ENCODE measurements at places on chromosomes 3 and 15.

GRCh38 chr15:76321171-76321570 is 9.9 kb upstream of the ETFA start:
- DNase-seq, result no peak

DNA sequence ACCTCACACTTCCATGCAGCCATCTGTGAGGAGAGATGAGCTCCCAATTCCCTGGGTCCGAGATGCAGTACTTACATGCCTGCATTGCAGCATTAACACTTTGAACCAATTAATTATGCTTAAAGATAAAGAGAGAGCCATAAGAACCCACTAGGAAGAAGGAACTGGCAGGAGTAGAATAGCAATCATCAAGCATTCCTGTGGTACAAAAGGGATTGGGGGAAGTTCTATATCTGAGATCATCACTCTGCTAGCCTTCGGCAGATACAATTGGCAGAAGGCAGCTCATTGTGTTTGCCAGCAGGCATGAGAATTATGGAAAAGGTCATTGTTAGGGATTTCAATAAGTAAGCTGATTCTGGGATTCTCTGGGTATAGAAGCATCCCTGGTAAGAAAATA is 891.4 kb downstream of the NTRK3 start:
- DNase-seq, result no peak

GRCh38 chr3:93988283-93988682 is 8.3 kb downstream of the ARL13B start:
- no peak for DNase-seq

- peak; percentile 63 for DNase-seq
Observed at GRCh38 chr15:49831206-49831965, 210.5 kb downstream of the DTWD1 start.

DNA sequence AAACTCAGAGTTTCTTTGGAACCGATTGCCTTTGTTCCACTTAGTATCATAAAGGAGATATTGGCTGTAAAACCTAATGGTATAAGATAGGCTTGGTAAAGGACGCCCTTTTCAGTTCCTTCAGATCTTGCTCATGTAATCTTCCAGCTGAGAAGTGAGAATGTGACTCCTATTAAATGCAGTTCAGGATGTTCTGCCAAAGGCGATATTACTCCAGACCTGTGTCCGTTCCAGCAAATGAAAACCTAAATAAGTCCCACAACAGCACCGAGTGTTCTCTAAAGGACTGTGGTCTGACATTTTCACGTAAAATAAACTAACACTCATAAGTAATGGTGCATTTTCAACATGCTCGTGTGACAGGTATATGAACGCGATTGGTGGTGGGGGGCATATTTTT is 276.2 kb downstream of the FEZF2 start:
- no peak for DNase-seq

DNA sequence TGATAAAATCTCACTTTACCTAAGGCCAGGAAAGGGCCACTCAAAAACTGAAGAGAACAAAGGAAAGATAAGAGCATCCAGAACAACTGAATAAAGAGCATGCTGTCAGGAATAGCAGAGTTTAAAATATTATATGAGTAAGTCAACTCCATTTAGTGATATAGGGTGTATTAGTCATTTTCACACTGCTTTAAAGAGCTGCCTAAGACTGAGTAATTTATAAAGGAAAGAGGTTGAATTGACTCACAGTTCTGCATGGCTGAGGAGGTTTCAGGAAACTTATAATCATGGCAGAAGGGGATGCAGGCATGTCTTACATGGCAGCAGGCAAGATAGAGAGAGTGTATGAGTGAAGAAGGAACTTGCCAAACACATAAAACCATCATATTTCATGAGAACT is 778.0 kb upstream of the NECTIN3 start:
- DNase-seq, result no peak

GRCh38 chr3:101495552-101495951 is 17.5 kb downstream of the SENP7 start:
- DNase-seq, result no peak

GRCh38 chr3:154121701-154122551 is 736 bp downstream of the ARHGEF26 start:
- peak; percentile 66 for DNase-seq

- DNase-seq, result no peak
Observed at GRCh38 chr3:176766862-176767261, 430.4 kb downstream of the TBL1XR1 start.

DNA sequence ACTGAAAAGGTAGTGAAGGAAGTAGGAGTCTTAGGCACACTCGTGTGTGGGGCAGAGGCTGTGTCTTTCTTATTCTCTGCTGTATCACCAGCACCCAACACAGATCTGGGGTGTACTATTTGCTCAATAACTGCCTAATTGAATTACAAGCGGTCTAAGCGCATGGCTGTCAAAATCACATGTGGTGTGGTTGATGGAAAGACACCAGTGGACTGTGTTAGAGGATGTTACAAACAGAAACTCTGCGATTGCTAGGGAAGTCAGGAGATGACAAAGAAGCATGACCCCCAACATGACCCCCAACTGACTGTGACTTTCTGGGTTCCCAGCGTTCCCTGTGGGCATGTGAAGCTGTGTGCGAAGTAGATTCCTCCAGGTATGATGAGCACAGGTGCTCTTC is 32.0 kb downstream of the ATG7 start:
- no peak for DNase-seq

DNA sequence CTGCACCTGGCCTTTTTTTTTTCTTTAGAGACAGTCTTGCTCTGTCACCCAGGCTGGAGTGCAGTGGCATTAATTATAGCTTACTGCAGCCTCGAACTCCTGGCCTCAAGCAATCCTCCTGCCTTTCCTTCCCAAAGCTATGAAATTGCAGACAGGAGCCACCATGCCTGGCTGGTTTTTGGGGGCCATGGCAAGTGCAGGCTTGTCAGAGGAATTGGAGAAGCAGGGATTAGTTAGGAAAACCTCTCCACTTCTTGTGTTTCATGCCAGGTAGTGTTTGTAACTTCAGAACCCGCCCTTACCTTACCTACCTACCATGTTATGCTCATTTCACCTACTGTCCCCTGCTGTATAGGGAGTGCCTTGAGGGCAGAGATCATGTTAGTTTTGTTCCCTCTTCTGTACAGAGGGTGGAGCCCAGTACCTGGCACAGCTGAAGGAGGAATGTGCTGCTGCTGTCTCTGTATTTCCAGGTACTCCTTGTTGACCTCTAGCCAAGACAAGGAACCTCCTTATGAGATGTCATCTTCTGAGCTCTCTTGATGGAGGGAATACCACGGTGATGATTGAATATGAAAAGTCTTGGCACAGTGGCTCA is 43.8 kb downstream of the TRAK1 start:
- DNase-seq, result no peak
